ENCODE measurements at places on chromosomes 11 and 22.
A peak's percentile ranks its signal among the peaks of the same experiment; 100 is the strongest.

- DNase-seq, result no peak
Measured at GRCh38 chr11:134888821-134889220, 476.8 kb upstream of the B3GAT1 start.

DNA sequence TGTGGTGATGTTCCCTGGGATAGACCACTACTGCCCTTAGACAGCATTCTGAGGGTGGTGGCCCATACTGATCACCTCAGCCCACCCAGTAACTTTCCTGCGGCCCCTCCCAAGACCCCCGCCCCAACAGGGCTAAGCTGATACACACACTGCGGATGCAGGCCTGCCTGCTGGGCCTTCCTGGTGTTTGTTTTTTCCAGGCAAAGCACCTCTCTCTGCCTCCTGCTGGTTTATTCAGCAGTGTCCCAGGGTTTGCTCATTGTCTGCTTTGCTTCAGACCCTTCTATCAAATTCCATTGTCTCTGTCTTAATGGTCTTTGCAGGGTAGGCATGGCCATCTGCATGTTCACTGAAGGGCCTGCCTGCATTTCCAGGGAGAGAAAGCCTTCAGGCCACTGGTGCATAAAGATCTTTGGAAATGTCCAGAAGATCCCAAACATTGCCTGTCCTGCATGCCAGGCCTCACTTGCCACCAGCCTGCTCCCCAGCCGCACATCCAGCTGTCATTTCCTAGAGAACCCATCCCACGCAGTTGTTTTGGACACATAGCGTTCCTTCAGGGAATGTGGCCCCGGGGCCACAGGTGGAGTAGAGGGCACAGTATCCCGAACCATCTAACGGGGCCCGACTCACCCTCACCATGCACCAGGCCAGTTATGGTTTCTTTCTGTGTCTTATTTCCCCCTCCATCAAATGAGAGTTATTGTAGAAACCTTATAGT is 50.2 kb downstream of the BCR start:
- DNase-seq, result no peak

GRCh38 chr11:114314096-114314495 is 17.9 kb downstream of the NNMT start:
- DNase-seq, result no peak

DNA sequence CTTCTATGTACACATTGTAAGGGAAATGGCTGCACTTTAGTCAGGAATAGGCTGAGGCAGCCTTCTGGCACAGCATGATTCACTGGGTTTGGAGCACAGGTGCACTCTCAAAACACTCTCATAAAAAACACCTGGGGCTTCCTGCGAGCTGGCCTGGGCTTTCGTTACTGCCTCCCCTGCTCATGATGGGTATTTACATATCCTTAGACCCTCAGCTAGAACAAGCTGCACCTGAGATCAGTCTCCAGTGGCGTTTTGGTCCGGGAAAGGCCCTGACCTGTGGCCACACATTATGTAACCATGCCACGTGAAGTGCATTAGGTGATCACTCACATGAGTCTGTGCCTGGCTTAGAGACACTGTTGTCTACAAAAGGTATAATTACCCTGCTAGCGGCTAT is 321.7 kb downstream of the TMEM135 start:
- no peak for DNase-seq

DNA sequence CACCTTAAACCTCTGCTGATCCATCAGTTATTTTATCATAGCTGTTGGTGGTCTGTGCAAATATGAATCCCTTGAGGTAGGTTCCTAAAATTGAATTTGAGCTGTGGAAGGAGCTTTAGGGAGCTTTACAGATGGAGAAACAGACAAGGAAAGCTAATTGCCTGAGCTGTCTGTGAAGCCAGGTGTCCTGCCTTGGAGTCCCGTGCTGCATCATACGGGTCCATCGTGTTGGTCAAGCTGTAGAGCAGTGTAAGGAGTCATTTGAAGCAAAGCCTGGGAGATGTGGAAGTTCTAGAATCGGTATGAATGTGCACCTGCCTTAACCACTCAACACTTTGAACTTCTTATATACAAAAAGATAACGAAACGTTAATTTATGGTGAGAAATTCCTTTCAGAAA is 1.0 kb downstream of the POLA2 start:
- no peak for DNase-seq

- no peak for DNase-seq
Measured at GRCh38 chr11:57668434-57668782, 494 bp downstream of the ZDHHC5 start.

- no peak for DNase-seq
Measured at GRCh38 chr11:2417856-2418692, 17.5 kb downstream of the TSSC4 start.

GRCh38 chr11:13160806-13161205 is 116.8 kb upstream of the BMAL1 start:
- DNase-seq, result no peak

DNA sequence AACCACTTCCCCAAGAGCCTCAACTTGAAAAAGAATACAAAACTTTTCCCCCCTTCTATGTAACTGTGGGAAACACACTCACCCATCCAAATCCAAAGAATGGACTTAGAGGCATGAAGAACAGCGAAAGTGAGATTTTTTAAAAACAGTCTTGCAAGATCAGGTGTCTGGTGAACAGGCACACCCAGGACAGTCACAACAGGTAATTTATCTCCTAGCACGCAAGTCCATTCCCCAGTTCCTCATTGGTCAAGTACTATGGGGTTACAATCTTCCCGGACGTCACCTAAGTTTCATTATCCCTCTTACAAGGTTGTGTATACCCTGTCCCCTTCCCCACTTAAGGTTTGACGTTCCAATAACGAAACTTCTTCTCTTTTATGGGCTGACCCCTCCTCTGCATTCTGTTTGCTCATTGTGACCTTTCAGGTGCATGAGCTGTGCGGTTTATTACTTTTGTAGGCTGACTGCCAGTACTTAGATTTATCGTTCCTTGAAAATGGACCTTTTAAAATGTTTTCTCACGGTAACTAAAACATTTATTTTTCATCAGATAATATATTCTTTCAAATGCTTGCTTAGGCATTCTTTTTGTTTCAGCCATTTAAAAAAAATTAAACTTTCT is 1401.9 kb downstream of the FAM181B start:
- DNase-seq, result no peak

GRCh38 chr11:128884054-128884453 is 7.1 kb upstream of the KCNJ5 start:
- no peak for DNase-seq

DNA sequence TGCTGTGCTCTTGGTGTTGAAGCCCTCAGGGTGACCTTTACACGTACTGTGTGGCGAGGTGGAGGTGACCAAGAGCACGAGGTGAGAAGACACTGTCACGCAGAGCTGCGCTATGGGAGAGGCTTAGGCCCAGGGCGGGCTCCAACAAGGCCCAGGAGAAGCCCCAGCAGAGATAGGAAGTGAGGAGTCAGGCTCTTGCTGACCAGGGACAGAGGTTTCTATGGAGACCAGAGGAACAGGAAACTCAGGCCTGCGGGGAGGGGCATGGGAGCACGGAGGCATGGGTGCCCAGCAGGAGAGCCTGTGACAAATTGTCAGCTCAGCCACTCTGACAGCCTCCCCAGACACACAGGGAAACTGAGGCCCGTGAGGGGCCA is 15.8 kb downstream of the DGKZ start:
- DNase-seq, result no peak

- peak; percentile 89 for DNase-seq
Measured at GRCh38 chr22:30289141-30289979, at the start of gene CASTOR1. TSS of gene CASTOR1 (minus strand) at chr22:30289505. CDS start at chr22:30289497, 8 bp downstream.

- no peak for DNase-seq
Measured at GRCh38 chr11:12536566-12536965, 137.7 kb upstream of the TEAD1 start.

- DNase-seq, result no peak
Measured at GRCh38 chr11:121299417-121299816, 6.8 kb downstream of the SC5D start.

DNA sequence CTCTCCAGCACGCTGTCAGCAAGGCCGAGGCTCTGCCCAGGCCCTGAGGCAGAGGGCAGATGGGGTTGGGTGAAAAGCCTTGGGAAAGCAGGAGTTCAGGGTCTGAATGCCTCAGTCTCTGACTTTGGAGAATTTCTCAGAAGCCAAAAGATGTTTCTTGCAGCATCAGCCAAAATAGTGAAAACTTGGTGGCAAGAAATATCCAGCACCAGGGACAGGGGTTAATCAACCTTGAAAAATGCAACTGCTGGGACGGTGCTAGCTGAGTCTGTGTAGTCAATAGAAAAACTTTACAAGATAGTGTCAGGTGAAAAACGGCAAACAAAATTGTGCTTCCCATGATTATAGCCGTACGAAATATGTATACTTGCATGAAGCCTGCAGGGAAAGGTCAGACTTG is 1.4 kb upstream of the ABCC8 start:
- DNase-seq, result no peak

- no peak for DNase-seq
Measured at GRCh38 chr11:76064192-76064591, 142.1 kb downstream of the WNT11 start.

DNA sequence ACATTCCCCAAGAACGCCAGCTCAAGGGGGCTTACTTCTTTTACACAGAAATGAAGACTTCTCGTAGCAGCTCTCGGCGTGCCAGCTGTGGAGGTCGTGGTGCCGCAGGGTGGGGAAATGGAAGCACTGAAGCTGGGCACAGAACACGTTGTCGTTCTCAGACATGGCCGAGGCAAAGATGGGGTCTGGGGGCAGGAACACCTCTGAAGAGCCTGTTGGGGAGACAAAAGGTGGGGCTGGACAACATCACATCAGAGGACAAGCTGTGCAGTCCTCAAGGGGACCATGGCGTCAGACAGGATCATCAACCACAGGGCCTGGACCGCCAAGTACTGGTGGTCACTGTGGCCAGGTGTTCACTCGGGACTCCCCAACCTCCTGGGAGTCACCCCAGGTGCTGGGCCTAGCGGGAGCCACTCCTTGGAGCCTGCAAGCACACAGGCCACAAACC is 65.2 kb downstream of the DGCR2 start:
- no peak for DNase-seq

GRCh38 chr11:114399490-114400215 is 658 bp downstream of the C11orf71 start:
- no peak for DNase-seq

DNA sequence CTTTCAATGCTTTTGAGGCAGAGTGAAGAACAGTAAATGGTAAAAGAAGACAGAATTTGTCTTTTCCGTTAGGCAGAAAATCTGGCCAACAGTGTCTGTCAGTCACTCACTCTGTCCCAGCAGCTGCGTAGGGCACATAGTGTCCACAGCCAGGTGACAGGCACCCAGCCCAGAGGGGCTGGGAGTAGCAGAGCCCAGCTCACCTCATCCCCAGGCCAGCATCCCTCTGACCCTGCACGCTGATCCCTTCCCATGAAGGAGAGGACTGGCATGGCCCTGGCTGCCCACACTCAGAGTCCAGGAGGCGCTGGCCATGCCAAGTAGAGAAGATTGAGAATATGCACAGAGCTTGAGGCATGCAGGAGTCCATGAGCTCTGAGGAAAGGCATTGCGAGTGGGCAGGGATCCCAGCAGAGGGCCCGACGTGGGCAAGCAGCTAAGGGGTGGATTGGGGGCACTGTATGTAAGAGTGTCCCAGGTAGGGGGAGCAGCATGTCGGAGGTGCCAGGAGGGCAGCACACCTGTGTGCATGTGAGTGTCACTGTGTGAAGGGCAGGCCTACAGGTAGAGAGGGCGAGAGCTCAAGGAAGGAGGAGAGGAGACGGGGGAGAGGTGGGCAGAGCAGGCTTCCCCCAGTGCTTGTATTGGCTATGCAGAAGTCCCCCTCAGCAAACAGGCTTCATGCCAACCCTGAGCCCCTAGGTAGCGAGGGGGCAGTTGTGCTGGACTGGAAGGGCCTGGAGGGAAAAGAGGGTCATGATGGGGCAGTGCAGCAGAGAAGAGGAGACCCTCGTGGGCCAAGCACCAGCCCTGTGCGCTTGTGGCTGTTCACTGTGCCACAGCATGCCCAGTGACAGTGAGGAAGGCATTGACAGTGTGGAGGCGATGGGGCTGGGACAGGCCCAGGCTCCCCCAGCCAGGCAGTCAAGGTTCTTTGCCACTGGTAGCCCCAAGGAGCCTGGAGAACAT is 133.8 kb downstream of the OSBP2 start:
- DNase-seq, result no peak

- no peak for DNase-seq
Measured at GRCh38 chr11:103604310-103604709, 432.1 kb upstream of the DDI1 start.

DNA sequence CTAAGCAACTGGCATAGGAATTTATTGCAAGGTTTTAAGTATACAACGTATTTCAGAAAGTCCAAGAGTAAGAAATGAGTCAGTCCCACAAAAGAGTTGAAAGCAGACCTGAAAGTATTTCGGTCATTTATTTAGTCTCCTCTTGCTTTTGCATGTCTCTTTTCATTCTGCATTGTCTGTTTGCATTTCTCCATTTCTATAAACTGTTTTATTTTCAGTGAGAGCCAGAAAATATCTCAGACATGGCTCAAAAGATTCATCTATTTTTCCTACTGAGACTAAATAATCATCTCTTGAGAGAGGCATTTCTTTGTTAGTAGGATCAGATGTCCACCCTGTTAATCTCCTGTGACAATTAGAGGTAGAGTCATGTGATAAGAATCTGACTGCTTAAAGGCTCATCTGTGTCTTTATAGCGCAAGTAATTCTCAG is 219.1 kb upstream of the CCDC179 start:
- no peak for DNase-seq

- no peak for DNase-seq
Measured at GRCh38 chr11:121329781-121330395, 37.3 kb downstream of the SC5D start.

GRCh38 chr11:2132874-2133240 is 6.3 kb downstream of the IGF2 start:
- DNase-seq, result no peak

DNA sequence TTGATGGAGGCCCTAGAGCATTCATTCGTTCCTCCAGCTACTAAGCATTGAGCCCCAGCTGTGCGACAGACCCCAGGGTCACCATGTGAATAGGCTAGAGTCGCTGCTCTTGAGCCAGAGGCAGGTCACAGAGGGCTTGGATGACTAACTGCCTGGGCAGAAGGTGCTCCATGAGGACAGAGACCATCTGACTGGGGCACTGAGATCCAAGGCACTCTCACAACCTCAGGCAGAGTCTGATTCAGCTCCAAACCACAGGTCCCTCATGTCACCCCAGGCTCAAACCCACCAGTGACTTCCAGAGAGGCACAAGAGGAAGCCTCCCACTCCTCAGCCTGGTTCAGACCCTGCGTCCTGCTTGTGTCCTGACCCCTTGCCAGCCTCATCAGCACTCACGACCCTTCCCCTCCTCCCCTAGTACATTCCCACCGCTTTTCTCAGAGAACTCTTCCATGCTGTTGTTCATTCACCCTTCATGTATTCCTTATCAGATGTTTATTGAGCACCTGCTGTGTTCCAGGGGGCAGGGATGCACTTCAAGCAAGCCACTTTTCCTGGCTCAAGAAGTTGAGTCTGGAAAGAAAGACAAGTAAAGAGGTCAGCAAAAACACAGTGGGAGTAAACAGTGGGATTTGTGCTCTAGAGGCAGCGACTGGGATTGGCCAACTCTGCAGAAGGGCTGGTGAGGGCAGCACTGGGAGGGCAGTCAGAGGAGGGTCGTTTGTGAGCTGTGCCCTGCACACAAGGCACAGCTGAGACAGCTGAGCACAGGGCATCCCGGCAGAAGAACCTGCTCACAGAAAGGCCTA is 9.3 kb downstream of the OAF start:
- DNase-seq, result no peak
